Fibroblast of skin of right quadriceps (primary cell): ENCODE measurements at places on chromosomes 3 and 15.
A peak's percentile ranks its signal among the peaks of the same experiment; 100 is the strongest.

DNA sequence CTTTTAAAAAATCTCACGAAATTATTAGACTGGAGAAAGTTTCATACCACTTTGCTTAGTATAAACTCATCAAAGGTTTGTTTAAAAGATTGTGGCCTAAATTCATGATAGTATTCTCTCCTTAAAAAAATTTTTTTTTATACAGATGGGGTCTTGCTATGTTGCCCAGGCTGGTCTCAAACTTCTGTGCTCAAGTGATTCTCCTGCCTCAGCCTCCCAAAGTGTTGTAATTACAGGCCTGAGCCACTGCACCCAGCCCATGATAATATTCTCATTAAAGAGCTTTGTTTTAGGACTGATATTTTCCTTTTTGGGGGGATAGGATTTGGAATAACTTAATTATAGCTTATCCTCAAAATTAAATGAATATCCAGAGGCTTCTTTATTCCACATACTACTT, 19.9 kb downstream of the ECT2 start:
- no peak for DNase-seq

- DNase-seq = no peak
These were observed 185.6 kb downstream of the RBMS3 start for GRCh38 chr3:29466442-29466841.

- no peak for DNase-seq
These were observed 46.0 kb downstream of the TEX9 start for GRCh38 chr15:56411122-56411749.

GRCh38 chr3:8562081-8562595, 60.5 kb downstream of the LMCD1 start:
- no peak for DNase-seq

DNA sequence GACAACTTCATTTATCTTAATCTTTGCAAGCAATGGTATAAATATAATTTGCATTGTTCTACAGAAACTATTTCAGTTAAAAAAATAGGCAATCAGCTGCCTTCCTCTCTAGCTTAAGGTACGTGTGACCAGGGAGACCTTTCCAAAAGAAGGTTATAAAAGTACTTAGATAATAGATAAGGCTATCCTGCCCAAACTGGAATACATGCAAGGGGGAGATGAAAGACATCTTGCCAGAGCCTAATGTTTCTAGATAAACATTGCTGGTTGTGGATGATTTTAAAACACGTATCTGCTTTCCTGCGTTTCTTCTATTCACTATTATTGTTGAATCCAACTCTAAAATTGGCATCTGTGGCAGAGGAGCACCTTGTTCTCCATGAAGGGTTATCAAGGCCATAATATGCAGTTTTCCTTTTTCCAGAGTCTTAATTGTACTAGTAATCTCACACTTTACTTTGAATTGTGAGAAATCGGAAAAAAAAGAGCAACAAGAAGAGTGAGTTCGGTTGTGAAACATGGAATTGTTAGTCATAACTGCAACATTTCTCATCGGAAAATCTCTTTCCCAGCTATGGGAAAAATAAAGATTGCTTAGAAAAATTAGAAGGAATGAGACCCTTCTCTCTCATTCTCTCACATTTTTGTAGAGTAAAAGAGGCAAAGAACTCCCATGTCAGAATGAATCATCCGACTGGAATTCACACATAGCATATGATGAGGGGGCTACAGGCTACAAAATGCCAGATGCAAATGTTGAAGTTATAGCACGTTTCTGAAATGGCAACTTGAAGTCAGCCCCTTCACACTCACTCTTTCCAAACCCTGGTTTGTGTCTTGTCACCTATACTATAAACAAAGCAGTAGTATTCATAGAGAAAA, 936.1 kb upstream of the NR2F2 start:
- peak; percentile 82 for DNase-seq

DNA sequence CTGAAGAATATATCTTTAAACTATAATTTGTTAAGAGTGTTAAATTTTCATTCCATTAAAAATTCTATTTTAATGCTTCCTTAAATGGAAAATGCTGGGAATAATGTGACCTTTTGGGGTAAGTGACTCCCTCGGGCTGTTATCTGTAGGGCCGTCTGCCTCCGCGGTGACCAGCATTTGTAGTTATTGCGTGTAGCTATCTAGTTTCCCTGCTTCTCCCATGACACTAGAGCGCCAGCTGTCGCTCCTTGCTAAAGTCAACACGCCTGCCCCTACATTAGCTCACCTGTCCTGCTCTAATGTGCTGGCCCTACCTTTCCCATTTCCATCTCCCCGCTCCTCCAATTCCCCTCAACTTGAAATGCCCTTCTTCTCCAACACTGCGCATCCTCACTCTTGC, 12.4 kb upstream of the CHRM5 start:
- no peak for DNase-seq

GRCh38 chr15:69067296-69067695, 52.8 kb downstream of the NOX5 start:
- DNase-seq = no peak

DNA sequence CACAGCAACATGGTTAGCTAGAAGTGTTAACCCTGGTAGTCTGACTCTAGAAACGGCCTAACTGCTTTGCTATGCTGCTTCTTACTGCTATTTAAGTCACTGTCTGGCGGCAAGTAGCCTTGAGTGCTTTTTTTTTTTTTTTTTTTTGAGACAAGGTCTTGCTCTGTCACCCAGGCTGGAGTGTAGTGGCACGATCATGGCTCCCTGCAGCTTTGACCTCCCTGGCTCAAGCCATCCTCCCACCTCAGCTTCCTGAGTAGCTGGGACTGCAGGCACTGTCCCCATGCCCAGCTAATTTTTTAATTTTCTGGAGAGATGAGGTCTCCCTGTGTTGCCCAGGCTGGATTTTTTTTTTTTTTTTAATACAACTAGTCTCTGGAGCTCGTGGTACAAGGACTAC, 93.2 kb downstream of the ITPR1 start:
- no peak for DNase-seq

- DNase-seq = no peak
These were observed 19.2 kb downstream of the ZBTB38 start for GRCh38 chr3:141387516-141387915.

DNA sequence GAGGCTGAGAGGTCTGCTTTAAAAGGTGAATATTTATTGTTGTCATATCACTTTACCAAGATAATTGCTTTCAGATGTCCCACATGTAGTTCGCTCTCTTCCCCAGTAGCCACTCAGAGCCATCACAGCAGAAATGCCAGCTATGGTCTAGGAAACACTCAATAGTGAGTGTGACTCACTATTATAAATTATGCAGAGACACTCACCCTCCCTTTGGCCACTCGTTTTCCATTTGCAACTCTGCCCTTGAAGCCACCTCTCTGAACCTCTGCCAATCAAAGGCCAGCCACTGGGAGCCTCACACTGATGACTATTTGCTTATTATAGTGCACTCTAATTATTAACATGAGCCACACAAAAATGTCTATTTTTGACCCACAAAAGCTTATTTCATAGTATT, 328.1 kb upstream of the ATP10A start:
- DNase-seq = peak; percentile 14

GRCh38 chr3:170829546-170830272, 40.3 kb downstream of the RPL22L1 start:
- no peak for DNase-seq

DNA sequence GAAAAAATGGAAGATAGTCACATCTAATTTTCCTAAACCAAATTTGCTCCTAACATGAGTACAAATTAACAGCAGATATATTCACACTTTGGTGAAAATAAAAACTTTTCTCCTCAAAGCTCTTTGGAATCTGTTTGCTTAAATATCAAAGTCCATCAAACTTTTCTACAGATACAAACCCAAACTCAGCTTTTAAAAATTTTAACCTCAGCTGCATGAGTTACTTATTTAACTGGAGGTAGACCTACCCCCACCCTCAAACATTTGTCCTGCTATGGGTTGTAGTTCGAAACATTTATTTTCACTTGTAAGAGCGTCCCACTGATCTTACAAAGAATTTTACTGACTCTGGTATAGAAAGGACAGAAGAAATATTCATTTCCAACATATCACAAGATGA, 8.9 kb upstream of the XYLB start:
- DNase-seq = no peak

DNA sequence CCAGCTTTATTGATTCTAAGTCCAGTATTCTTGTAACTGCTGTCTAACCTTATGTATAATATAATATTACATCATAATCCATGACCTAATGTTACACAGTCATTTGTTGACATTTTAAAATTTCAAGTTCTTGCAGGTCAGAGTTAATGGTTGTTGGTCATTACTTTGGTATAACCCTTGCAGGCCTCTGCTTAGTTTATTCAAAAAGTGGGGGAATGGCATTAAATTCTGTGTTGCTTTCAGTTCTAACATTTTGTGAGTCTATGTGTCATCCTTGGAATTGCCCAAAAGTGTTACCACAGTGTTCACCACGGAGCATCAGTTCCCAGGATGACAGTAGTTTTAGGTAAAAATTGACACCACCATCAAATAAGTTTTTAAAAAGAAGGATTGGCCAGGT, 174.8 kb upstream of the BCL6 start:
- no peak for DNase-seq

- DNase-seq = no peak
These were observed 260.1 kb upstream of the DPPA4 start for GRCh38 chr3:109597444-109597843.

GRCh38 chr15:62099094-62099601, 32.4 kb downstream of the C2CD4A start:
- DNase-seq = peak; percentile 94

GRCh38 chr15:90930861-90931574, 1.3 kb downstream of the HDDC3 start:
- no peak for DNase-seq

GRCh38 chr3:174957081-174957480, 97.9 kb downstream of the NAALADL2 start:
- peak; percentile 51 for DNase-seq

DNA sequence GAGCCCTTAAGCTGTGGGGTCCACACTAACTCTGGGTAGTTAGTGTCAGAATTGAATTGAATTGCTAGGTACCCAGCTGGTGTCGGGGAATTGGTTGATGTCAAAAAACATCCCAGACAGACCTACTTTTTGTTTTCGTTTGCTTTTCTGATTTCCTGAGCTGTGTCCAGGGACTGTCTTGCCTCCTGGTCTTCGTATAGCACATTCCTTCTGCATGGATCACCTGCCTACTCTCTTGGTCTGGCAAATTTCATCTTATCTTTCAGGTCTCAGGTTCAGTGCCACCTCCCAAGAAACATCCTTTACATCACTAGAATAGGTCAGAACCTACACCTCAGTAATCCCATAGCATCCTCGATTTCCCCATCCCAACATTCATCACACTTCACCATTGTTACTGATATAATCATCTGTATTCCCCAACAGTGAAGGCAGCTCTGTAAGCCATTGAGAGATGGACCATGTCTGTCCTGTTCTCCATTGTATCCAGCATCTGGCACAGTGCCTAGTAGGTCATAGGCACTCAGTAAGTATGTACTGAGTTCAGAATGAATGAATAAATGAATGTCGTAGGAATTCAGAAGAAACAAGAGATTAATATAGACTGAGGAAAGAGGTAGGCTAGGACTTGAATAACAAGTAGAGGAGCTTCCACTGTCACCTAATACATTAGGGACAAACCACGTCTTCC, 81.2 kb downstream of the ANP32A start:
- DNase-seq = no peak

- no peak for DNase-seq
These were observed 499.1 kb downstream of the ROBO2 start for GRCh38 chr3:77539014-77539413.

DNA sequence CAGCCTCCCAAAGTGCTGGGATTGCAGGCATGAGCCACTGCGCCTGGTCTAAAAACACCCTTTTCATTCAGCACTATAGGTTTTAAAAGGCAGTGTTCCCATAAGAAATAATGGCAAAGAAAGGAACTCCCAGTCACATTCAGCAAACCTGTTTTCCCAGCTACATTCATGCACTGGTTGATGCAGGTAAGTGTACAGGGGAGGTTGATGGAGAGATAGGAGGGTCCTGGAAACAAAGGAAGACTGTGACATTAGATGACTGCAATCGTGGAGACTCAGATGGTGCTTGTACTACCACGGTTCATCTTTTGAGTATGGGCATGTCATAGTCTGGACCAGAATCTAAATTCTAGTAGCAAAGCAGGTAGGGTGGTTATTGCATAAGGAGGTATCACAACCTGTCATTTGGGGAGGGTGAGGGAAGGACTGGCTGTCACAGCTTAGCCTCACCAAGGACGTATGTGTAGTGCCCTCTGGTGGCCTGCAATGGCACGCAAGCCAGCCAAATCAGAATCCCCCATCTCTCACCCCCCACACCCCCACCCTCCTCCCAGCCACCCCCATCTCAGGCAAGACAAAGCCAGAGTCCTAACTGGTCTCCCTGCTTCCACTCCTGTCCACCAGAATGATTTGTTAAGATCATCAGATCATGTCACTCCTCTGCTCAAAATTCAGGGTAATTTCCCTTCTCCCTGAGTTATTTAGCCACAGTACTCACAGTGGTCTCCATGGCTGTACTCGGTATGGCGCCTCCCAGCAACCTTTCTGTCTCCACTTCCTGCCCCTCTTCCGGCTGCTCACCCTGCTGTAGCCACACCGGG, 28.8 kb upstream of the UBL7 start:
- peak; percentile 32 for DNase-seq

GRCh38 chr3:181700168-181701087, 11.3 kb upstream of the SOX2 start:
- DNase-seq = peak; percentile 64

GRCh38 chr3:36911990-36912804, 32.7 kb downstream of the TRANK1 start:
- DNase-seq = peak; percentile 62

- DNase-seq = no peak
These were observed 121.1 kb upstream of the ACP3 start for GRCh38 chr3:132196113-132196512.

DNA sequence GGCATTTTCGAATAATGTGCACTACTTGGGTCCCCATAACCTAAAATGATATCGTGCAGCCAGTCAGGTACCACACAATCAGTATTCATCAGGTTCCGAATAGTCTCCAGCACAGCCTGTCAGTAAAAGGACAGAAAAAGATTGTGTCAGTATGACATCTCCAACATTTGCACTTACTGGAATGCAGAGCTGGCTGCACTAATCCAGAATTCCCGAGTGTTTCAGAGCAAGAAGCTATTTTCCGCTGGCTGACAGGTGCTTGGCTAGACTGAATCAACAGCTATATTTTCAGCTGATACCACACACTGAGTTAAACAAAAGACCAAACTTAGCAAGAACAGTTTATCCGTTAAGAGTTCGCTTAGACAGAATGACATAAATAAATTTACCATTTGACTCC, 68.8 kb downstream of the AQR start:
- DNase-seq = no peak

DNA sequence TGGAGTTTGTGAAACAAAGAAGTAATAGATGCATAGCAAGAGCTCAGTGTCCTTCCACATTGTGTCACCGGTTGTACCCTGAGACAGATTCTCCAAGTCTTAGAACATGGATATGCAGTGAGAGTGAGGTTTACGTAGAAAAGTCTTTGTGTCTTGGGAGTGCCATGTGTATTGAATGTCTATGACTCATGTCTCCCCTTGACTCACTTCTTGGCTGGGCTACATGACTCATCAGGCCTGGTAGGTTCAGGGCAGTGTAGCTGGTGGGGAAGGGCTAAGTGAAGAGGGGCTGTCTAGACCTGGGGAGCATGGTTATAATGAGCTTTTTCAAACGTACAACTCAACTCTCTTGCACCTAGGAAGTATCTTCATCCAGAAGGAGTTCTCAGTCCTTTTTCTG, 167.4 kb downstream of the GAP43 start:
- DNase-seq = peak; percentile 97

- no peak for DNase-seq
These were observed 26.4 kb downstream of the FGD5 start for GRCh38 chr3:14845180-14845579.

- no peak for DNase-seq
These were observed 19.6 kb upstream of the CSPG4 start for GRCh38 chr15:75732177-75732808.

GRCh38 chr15:63330926-63331325, 50.7 kb downstream of the CA12 start:
- DNase-seq = no peak
